ENCODE measurements at places on chromosomes 12 and 14.

GRCh38 chr12:92370828-92371227 is 225.2 kb upstream of the BTG1 start:
- no peaks in the 10 kb centered on the region for H3K27me3 ChIP-seq
- DNase-seq, result no peak
- no peak overlapping the region for H3K27ac ChIP-seq

GRCh38 chr12:26122061-26122680 is 2.7 kb downstream of the BHLHE41 start:
- H3K4me3 ChIP-seq, result peak overlapping the region; percentile 66
- H3K27ac ChIP-seq, result peak overlapping the region; percentile 89
- peaks cover 74% of the 10 kb centered on the region for H3K27me3 ChIP-seq
- H3K36me3 ChIP-seq, result no peaks in the 10 kb centered on the region
- peaks cover 12% of the 10 kb centered on the region for H3K4me1 ChIP-seq

GRCh38 chr12:14874882-14875281 is 10.8 kb downstream of the MGP start:
- H3K4me3 ChIP-seq, result no peak overlapping the region
- H3K27ac ChIP-seq, result no peak overlapping the region
- no peaks in the 10 kb centered on the region for H3K27me3 ChIP-seq
- DNase-seq, result no peak
- no peaks in the 10 kb centered on the region for H3K36me3 ChIP-seq

- no peak for DNase-seq
- H3K36me3 ChIP-seq, result peaks cover 7% of the 10 kb centered on the region
- H3K4me3 ChIP-seq, result no peak overlapping the region
Measured at GRCh38 chr12:26918321-26919215, 19.2 kb downstream of the INTS13 start.

Data from lung (tissue), 17 donors.